ENCODE measurements at places on chromosomes 2 and 18.
A peak's percentile ranks its signal among the peaks of the same experiment; 100 is the strongest.

- no peaks in the 10 kb centered on the region for H3K36me3 ChIP-seq
- no peaks in the 10 kb centered on the region for H3K27me3 ChIP-seq
- no peak for DNase-seq
- no peak overlapping the region for H3K27ac ChIP-seq
- H3K4me1 ChIP-seq: no peaks in the 10 kb centered on the region
Measured at GRCh38 chr2:128473175-128474035, 154.7 kb upstream of the HS6ST1 start.

DNA sequence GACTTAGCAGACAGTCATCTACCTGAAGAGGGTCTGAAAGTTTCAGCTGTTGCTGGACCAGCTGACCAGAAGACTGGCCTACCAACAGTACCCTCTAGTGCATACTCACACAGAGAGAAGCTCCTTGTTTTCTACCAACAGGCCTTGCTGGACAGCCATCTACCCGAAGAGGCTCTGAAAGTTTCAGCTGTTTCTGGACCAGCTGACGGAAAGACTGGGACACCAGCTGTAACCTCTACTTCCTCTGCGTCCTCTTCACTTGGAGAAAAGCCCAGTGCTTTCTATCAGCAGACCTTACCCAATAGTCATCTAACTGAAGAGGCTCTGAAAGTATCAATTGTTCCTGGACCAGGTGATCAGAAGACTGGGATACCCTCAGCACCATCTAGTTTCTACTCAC is 63.2 kb downstream of the ALMS1 start:
- no peaks in the 10 kb centered on the region for H3K36me3 ChIP-seq
- DNase-seq: no peak
- no peak overlapping the region for H3K27ac ChIP-seq

GRCh38 chr2:96082211-96083063 is 33.9 kb downstream of the ADRA2B start:
- DNase-seq: no peak
- H3K4me1 ChIP-seq: no peaks in the 10 kb centered on the region
- H3K27ac ChIP-seq: no peak overlapping the region
- no peaks in the 10 kb centered on the region for H3K36me3 ChIP-seq

DNA sequence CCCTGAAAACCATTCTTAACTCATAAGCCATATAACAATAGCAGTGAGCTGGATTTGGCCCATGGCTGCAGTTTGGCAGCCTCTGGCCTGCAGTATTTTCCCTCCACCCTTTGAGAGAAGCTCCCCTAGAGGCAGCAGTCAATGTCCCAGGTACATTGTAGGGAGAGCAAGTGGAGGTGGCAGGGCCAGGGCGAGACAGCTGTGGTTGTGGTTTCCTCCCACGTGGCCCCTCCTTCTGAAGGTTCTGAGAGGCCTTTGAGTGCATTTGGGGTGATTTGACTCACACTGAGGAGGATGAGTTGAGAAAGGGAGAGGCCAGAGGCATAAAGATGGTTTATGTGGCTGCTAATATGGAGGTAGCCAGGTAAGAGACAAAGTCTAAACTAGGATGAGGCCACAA is 45.5 kb upstream of the LDAH start:
- no peak for DNase-seq
- no peaks in the 10 kb centered on the region for H3K4me1 ChIP-seq
- 0 out of 2 replicates have a peak, but pooled peaks cover 2% of the 10 kb centered on the region for H3K27me3 ChIP-seq
- H3K27ac ChIP-seq: no peak overlapping the region
- H3K36me3 ChIP-seq: no peaks in the 10 kb centered on the region
- H3K4me3 ChIP-seq: no peak overlapping the region

- H3K27me3 ChIP-seq: no peaks in the 10 kb centered on the region
- no peak overlapping the region for H3K27ac ChIP-seq
- H3K36me3 ChIP-seq: no peaks in the 10 kb centered on the region
- DNase-seq: no peak
- 0 out of 2 replicates have a peak, but pooled peaks cover 3% of the 10 kb centered on the region for H3K4me1 ChIP-seq
Measured at GRCh38 chr2:111923276-111923804, 24.9 kb downstream of the MERTK start.

GRCh38 chr2:39849982-39850526 is 71.0 kb upstream of the THUMPD2 start:
- H3K4me3 ChIP-seq: no peak overlapping the region
- no peaks in the 10 kb centered on the region for H3K36me3 ChIP-seq
- no peak for DNase-seq

DNA sequence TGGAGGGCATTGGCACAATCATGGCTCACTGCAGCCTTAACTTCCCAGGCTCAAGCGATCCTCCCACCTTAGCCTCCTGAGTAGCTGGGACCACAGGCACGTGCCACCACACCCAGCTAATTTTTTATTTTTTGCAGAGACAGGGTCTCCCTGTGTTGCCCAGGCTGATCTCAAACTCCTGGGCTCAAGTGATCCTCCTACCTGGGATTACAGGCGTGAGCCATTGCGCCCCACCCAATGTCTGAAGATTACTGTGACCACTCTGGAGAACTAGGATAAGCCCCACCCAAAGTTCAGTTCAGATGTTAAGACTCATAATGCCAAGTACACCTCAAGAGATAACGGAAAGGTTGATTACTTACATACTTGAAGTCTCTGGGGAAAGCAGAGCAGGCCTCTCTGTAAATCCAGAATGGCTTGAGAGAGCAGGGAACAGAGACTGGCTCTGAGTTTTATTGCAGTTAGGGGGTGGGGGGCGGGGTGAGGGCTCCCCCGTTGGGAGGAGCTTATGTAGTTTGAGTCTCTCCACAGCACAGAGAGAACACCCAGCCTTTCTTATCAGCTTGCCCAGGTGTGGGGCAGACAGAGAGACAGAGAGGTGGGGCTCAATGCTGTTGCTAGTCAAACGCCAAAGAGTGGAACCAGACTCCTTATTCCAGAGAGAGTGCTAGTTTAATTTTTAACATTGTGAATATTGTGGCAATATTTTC is 26.5 kb upstream of the ERICH2 start:
- H3K27me3 ChIP-seq: no peaks in the 10 kb centered on the region
- H3K4me3 ChIP-seq: no peak overlapping the region
- H3K27ac ChIP-seq: no peak overlapping the region
- H3K36me3 ChIP-seq: no peaks in the 10 kb centered on the region

DNA sequence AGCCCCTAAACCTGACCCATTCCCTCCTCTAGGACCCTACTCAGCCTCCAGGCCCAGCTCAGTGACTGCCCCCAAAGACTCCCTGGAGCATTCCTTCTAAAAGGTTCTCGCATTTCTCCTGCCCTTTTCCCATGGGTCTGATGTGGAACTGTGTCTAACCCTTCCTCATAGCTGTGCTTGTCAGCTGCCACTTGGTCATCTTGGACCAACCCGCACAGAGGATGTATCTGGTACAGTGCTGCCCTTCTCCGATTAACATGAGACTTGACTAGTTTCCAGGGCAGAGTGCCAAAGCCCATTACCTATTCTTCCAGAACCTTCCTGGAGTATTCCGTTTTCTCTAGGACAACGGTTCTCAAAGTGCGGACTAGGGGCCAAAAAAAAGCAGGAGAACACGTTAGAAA is 518 bp upstream of the NFU1 start:
- no peaks in the 10 kb centered on the region for H3K36me3 ChIP-seq
- H3K4me3 ChIP-seq: peak overlapping the region; percentile 92
- no peaks in the 10 kb centered on the region for H3K27me3 ChIP-seq

GRCh38 chr2:174312581-174313234 is 22.0 kb upstream of the SP9 start:
- H3K36me3 ChIP-seq: no peaks in the 10 kb centered on the region
- no peaks in the 10 kb centered on the region for H3K27me3 ChIP-seq
- H3K4me1 ChIP-seq: no peaks in the 10 kb centered on the region
- H3K27ac ChIP-seq: no peak overlapping the region
- no peak for DNase-seq

GRCh38 chr2:157339965-157340655 is 14.5 kb upstream of the ERMN start:
- no peak for DNase-seq
- H3K4me1 ChIP-seq: no peaks in the 10 kb centered on the region
- H3K36me3 ChIP-seq: no peaks in the 10 kb centered on the region

DNA sequence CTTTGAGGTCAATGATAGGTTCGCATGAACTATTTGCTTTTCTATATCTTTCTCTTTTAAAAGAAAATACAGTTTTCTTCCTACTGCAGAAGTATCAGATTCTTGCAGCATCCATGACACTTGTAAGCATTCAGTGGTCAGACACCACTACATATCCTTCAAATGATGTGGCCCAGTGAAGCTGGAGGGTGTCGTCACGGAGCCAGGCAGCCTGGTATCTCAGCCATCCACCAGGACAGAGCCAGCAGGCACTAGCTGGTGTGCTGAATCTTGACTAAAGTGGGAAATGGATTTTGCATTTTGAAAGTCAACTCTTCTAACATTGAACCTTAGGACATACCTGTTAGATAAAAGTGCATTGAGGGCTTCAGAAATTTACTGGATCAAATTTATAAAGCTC is 5.4 kb downstream of the KLHL14 start:
- no peak for DNase-seq
- peak overlapping the region; percentile 43 for H3K4me3 ChIP-seq
- no peak overlapping the region for H3K27ac ChIP-seq
- H3K27me3 ChIP-seq: no peaks in the 10 kb centered on the region

GRCh38 chr2:136322428-136322827 is 204.5 kb upstream of the CXCR4 start:
- H3K4me3 ChIP-seq: no peak overlapping the region
- no peaks in the 10 kb centered on the region for H3K36me3 ChIP-seq
- no peak overlapping the region for H3K27ac ChIP-seq
- no peaks in the 10 kb centered on the region for H3K27me3 ChIP-seq

GRCh38 chr2:126714191-126714965 is 58.4 kb downstream of the GYPC start:
- H3K27me3 ChIP-seq: peaks cover 3% of the 10 kb centered on the region
- no peak for DNase-seq
- no peaks in the 10 kb centered on the region for H3K36me3 ChIP-seq
- no peaks in the 10 kb centered on the region for H3K4me1 ChIP-seq
- no peak overlapping the region for H3K4me3 ChIP-seq
- no peak overlapping the region for H3K27ac ChIP-seq

DNA sequence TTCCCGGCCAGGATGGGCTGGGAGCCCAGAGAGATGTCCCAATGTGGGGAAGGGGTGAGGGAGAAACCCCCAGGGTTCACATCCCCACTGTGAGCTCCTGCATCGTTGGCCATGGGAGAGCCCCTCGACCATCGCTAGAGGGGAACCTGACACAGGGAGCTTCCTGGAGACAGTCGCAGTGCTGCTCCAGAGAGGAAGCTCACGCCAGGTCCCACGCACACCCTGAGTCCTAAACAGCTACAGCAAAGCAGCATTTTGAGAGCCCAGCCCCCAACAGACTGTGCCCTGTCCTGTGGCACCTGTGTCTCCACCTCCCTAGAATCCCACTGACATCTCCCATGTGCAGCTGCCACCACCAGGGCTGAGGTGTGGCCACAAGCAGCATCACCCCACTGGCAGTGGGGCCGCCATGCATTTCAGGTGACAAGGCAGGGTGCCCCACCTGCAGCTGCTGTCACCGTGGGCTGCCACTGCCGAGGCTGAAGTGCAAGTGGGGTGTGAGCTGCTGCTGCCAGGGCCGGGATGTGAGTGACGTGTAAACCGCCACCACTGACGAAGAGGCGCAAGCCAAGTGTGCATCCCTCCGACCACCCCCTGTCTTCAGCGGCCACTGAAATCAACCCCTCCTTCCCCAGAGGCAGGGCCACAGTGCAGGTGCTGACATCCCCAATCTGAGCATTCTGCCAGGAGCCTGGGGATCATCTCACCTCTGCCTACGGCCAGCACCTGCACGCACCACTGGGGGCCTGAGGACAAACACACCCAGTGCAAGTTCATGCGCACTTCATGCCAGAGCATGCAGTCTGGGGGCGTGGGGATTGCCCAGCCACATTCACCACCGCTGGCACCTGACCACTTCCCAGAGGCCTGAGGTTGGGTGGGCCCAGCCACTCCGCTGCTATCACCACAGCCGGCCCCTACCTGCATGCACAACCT is 467.7 kb upstream of the SALL3 start:
- no peaks in the 10 kb centered on the region for H3K36me3 ChIP-seq
- no peak overlapping the region for H3K4me3 ChIP-seq
- no peak for DNase-seq
- H3K27me3 ChIP-seq: no peaks in the 10 kb centered on the region
- no peaks in the 10 kb centered on the region for H3K4me1 ChIP-seq

- H3K27me3 ChIP-seq: no peaks in the 10 kb centered on the region
- H3K4me3 ChIP-seq: no peak overlapping the region
- DNase-seq: no peak
Measured at GRCh38 chr2:11286749-11287148, 57.7 kb downstream of the ROCK2 start.

GRCh38 chr18:44855681-44856080 is 175.0 kb downstream of the SETBP1 start:
- H3K27ac ChIP-seq: no peak overlapping the region
- DNase-seq: no peak
- H3K4me3 ChIP-seq: no peak overlapping the region
- no peaks in the 10 kb centered on the region for H3K36me3 ChIP-seq

- H3K27me3 ChIP-seq: no peaks in the 10 kb centered on the region
- no peak overlapping the region for H3K4me3 ChIP-seq
- DNase-seq: no peak
- peaks cover 2% of the 10 kb centered on the region for H3K36me3 ChIP-seq
- no peak overlapping the region for H3K27ac ChIP-seq
Measured at GRCh38 chr2:42338567-42339190, 22.3 kb downstream of the COX7A2L start.

Measured in Panc1 (cell line).